Pons (tissue), 1 donor: ENCODE measurements at places on chromosomes 6 and 20.

GRCh38 chr6:54899986-54900385 lies 53.4 kb downstream of the FAM83B start:
- DNase-seq = no peak

DNA sequence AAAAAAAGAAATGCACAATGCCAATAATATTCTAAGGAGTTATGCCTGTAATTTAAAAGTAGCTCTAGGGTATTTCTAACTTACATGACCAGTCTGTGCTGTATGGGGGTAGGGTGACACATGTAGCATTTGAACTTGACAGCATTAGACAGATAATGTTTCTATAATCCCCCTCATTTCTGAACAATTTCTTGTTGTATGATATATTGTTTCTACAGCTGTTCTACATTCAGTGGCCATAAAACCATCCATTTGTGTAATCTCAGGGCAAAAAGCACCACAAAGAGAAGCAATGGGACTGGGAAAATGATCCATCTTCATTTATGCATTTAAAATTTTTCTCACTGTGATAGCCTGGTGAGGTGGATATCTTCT lies 767.8 kb downstream of the TFAP2A start:
- DNase-seq = no peak

DNA sequence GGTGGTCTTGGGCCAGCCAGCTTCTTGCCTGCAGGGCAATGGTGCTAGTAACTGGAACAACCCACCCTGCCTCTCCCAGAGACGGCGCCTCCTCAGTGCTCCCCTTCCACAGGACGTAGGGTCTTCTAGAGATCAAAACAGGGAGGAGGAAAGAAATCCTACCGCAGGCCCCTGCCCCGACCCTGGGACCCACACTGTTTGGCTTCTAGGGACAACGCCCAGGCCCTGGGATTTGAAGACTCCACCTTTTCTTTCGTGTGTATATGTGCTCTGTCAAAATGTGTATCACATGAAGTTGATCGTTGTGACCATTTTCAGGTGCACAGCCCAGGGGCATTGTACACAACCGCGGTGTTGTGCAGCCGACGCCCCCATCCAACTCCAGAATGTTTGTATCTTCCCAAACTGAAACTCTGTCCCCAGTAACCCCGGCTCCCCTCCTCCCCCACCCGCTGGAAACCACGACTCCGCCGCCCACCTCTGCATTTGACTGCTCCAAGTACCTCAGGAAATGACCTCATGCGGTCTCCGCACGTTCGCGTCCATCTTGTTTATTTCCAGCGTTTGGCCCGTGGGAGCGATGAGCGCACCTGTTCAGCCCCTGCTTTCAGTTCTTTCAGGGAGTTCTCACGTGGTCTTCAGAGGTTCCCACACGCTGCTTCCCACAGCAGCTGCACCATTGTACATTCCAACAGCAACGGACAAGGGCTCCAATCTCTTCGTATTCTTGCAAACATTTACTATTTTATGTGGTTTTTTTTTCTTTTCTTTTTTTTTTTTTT lies 3.4 kb upstream of the BHLHE23 start:
- DNase-seq = no peak

DNA sequence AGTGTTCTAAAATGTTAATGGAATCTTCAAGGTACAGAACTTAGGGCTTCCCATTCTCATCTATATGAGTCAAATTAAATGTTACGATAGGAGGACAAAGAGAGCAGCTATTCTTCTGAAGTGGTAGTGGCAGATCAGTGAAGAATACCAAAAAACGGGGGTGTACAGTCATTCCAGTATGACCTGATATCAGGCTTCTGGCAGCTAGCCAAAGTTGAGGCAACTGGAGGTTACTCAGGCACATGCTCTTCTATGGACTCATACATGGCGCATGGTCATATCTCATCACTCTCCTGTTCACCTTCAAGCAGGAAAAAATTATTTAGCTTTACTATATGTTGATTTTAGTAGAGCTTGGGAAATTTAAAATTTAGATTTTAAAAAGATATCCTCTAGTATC lies 1608.8 kb downstream of the GRIK2 start:
- no peak for DNase-seq

GRCh38 chr20:62920039-62920645 lies 6.2 kb downstream of the DIDO1 start:
- no peak for DNase-seq

- DNase-seq = peak; percentile 26
Measured at GRCh38 chr6:111710911-111711310, 105.2 kb upstream of the TRAF3IP2 start.

DNA sequence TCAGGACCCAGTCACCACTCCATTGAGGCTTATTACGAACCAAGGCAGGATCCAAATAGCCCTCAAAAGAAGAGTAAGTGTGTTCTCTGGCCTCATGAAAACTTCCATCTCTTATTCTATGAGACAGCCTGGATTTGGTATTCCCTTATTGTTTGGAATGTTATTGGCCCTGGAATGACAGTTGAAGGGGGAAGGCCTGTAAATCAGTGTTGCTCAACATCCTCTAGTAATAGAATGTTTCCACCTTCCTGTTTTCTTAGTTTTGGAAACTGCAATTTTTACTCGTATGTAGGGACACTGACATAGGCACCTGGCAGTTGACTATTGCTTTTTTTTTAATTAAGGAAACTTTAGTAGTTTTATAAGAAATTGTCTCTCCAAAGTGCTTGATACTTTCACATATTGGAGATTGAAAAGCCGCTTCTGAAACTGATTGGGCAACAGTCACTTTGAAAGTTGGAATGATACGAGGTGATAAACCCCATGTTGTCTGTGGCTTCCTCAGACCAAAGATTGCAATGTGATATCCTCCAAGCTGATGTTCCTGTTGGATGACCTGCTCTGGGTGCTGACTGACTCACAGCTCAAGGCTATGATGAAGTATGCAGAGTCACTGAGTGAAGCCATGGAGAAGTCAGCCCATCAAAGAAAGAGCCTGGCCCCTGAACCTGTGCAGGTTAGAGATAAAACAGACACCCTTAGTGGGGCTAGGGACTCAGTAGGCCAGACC lies 43.1 kb downstream of the BLTP3A start:
- DNase-seq = peak; percentile 12

DNA sequence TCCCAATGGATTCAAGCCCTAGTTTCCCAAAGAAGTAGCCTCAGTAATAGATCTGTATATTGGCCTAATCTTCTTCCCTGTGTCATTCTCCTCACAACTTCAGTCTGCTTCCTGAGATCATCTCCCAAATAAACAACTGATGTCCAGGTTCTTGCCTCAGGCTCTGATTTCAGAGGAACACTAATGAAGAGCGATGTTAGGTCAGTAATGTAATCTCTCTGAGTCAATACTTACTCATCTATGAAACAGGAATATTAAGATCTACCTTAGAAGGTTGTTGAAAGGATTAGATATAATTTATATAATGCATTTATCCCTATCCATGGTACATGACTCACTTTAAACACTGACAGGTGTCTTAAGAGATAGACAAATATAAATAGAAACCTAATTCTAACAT lies 246.0 kb upstream of the FLRT3 start:
- no peak for DNase-seq

DNA sequence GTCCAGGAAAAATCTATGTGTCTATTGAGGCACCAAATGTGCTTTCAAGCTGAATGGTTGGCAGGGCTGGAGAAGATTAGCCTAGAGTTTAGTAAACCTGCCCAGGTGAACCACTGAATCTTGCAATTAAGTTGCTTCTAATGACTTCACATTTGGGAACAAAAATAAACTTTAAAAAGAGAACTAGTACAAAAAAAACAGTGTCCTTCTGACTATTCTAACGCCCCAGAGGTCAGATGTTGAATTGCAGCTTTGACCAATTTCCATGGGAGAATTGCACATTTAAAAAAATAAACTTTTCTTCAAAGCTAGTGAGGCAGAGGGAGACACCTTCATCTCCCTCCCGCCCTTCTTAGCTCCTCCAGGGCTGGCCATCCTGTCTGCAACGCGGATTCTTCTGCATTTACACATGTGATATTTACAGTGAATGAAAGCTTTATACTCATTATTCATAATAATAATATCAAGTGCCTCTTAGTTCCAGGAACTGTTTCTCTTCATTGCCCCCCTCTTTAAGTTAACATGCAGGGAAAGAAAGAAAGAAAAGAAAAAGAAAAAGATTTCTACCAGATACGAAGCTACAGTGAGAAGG lies 270.2 kb downstream of the SMOC2 start:
- DNase-seq = no peak

DNA sequence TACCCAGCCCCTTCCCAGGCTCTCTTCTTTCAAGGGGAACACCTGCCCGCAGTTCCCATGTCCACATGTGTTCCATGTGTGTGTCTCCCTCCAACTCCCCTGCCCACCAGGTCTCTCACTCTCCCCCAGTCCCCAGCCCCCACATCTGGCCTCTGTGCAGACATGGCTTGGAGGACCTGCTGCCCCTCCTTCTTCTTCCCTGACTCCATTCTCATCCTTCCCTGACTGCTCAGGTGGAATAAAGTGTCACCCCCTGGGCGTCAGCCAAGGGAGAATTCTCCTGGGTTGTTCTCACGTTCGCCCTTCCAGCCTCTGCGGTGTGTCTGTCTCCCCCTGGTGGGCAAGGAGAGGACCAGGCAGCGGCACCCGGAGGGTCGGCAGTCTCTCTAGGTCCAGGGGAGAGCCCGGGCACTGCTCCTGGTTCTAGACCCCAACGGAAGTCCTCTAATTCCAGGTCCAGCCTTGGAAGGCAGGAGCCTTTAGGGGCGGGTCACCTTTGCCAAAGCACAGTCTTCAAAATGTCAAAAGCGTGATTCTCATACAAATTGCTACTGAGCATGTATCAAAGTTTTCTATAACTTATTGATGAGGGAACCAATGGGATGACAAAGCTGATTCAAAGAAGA lies 50.5 kb downstream of the EBF4 start:
- peak; percentile 36 for DNase-seq

DNA sequence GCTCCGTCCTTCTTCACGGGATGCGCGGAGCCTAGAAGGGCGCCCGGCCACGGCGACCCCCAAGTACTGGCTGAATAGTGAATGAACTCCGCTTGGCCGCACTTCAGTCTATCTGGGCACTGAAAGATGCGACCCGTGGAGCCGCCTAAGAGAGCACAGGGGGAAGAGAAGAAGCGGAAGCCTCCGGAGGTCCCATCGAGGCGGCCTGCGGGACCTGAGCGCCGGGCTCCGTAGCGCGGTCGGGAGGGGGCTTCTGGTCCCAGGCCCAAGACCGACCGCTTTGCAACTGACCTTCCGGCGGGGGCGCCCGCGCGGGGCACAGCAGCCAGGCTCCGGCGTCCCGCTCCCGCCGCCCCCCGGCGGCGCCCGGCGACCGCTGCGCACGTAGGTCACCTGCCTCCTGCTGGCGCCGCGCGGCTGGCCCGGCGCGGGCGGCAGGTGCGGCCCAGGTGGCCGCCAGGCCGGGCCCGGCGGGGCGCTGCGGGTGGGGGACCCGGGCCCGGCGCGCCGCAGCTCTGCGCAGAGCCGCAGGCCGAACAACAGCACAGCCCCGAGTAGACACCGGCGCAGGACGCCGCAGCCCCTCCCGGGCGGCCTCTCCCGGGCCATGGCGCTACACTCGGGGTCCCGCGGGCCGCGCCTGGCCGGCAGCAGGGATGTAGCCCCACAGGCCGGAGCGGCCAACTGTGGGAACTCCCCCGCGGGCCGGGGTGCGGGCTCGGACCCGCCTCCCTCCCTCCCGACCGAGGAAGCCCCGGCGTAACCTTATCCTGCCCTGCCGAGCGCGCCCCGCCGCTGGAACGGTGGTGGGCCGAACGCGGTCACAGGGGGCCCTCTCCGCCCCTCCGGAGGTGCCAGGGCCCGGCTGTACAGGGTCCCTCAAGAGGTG lies at the start of gene METTL24:
Gene METTL24 (minus strand): TSS at position 686 of the 889 bp plus-strand sequence. CDS start 77 bp downstream, at position 609.
- no peak for DNase-seq

DNA sequence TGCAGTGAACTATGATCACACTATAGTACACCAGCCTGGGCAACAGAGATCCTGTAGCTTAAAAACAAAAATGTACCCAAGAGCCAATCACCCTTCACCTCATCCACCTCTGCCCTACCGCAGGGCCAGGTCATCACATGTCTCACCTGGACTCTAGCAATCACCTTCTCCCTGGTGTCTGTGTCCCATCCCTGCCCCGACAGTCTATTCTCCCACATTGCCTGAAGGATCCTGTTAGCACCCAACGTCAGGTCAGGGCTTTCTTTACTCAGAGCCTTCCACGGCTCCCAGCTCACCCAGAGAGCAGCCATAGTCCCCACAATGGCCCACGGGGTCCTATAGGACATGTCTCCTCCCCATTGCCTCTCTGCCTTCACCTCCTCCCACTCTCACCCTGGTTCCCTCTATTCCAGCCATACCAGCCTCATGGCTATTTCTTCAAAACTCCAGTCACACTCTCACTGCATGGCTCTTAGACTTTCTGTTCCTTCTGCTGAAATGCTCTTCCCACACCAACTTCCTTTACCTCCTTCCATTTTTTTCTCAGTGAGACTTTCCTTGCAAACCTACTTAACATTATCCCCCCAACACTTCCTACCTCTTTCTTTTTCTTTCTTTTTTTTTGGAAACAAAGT lies 22.5 kb upstream of the ARFGEF2 start:
- peak; percentile 40 for DNase-seq

DNA sequence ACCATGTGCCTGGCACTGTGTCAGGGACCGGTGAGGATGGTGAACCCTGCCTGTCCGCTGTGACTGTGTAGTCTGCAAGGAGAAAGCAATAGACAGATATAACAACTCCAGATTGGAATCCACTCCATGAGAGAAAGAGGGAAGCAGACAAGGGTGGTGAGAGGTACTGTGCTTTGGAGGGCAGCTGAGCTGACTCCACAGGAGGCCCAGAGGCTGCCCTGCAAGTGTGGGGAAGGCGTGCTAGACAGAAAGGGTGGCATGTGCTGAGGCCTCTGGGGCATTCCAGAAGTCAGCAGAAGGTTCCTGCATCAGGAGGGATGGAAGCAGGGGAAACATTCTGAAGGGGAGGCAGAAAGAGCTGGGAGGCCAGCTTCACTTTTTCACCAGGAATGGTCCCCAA lies 39.3 kb upstream of the APCDD1L start:
- no peak for DNase-seq

- peak; percentile 19 for DNase-seq
Measured at GRCh38 chr6:162798546-162799266, 70.9 kb downstream of the PACRG start.

DNA sequence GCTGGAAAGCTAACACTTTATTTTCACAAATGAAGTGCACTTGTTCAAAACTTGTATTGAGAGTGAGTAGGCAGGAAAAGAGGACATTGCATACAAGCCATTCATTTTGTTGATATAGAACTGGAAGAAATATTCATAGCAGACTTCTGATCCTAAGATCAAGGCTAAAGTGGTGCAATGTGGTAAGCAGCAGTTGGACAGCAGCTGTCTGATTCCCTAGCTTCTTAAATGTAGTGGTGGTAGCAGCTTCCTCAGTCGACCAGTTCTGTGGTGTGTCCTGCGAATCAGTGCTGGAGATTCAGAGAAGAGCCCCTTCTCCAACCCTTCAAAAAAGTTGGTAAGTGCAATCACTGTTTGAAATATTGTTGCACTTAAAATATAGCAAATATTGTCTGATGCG lies 281.7 kb upstream of the GJE1 start:
- no peak for DNase-seq
